ENCODE measurements at places on chromosomes 2 and 18.

- no peak for DNase-seq
Observed at GRCh38 chr2:64262071-64262470, 117.9 kb upstream of the PELI1 start.

DNA sequence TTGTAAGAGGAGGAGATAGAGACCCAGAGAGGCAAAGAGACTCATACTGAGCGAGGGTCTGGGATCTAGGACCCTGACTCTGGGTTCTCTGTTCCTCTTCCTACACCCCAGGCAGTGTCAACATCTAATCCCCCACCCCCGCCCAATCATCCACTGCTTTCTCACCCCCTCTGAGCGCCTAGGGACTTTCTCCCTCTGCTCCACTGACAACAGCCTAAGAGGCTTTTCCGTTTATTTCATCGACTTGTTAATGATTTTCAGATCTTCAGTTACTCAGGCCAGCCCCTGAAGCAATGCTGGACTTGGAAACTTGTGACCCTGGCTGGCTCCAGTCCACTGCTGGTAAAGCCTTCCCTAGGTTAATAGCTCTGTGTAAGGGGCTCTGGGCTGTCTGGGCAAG is 65.1 kb downstream of the TFCP2L1 start:
- DNase-seq = no peak

DNA sequence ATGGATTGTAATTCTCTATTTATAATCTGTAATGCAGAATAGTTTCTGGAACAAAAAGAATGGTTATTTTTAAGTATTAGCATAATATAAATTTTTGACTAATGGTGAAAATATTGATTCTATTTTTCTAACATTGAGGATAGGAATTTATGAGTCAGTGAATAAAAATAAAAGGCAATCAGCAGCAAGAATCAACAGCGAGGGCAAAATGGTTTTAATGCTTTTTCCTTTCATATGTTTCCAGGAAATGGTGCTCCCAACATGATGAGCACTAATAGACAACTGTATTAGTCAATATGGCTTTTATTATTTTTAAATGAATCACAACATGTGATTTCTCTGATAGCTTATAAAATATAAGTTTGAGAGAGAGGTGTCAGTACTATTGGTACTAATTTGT is 90.7 kb upstream of the TFPI start:
- no peak for DNase-seq

DNA sequence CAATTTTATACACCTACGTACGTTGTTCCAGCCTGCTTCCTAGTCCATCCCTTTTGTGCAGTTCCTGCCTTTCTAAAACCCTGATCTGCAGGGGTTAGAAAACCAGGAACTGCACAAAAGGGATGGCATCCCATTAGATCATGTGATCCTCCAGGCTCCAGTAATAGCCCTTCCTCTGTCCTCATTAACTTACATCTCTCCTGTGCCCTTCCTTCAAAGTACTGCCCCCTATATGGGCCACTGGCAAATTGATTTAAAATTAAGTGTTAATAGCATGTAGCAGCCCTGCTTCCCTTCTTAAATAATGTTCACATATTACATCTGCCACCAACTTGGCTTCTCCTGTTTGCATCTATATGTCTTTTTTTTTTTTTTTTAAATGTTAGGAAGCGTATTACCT is 61.3 kb upstream of the NXPH2 start:
- DNase-seq = no peak

DNA sequence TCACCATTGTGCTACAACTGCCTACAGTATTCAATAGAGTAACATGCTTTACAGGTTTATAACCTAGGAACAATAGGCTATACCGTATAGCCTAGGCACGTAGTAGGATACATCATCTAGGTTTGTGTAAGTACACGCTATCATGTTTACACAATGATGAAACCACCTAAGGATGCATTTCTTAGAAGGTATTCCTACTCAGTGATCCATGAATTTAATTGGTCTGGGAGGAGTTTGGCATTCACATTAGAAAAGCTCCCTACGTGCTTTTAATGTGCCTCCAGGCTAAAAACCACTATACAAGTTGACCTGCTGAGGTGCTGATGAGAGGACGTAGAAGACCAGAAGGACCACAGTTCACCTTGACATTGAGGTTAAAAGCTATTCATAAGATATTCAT is 154.5 kb upstream of the LRRTM1 start:
- DNase-seq = no peak

DNA sequence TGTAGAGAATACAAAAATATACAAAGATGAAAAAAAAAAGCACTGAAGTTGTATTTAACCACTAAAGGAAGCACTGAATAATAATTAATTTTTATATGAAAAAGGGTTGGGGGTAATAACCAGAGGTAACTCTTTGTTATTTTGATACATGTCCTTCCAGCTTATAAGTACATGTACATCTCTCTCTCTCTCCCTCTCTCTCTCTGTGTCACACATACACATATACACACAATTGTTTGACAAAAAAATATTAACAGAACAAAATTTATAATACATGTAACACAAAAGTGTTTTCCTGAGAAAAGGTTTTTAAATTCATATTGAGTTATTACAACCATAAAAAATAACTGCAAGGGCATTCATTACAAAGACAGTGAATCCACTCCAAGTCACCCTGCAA is 4.6 kb downstream of the WIPF1 start:
- DNase-seq = no peak

DNA sequence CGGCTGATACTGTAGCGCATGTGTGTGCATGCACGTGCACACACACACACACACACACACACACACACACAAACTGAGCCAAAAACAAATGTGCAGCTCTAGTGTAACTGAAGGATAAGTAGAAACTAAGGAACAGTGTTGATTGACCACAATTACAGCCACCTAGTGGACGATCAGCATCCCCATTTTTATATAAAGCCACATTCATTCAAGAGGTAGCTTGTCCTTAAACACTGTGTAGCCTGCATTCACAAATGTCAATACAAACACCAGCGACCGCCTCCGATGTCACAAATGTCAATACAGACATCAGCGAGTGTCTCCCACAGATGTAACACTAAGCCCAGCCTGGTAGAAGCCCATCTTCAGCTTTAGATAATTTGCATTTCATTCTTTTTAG is 167.4 kb downstream of the PTGR3 start:
- no peak for DNase-seq

- no peak for DNase-seq
Observed at GRCh38 chr2:113260991-113261390, 17.7 kb downstream of the PAX8 start.

GRCh38 chr2:37698931-37699481 is 27.6 kb upstream of the CDC42EP3 start:
- DNase-seq = no peak
